ENCODE measurements at places on chromosomes 2 and 18.

DNA sequence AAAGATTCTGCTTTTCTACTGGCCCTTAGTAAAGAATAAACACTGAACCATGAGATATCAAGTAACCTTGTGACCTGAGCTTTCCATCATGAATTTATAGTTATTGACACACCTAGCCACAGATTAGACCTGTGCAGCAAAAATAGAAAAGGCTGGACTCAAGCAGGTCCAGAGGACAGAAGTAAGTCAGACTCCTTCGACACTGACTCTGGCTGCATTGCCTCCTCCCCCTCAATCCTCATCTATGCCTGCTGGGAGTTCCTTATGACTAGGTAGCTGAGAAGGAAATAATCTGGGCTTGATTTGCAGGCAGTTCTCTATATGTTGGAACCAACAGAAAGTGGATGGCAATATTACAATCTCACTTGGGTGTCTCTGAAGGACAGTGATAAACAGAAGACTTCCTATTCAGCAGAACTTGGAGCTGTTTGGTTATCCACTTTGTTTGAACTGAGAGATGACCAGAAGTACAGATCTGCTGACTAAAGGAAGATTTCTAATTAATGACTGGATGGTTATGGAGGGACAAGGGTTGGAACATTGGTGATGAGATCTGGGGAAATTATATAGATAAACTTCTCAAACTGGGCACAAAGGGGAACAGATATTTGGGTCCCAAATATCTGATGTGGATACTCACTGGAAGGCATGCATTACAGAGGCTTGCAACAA is 39.4 kb downstream of the ARID5A start:
- DNase-seq = no peak

DNA sequence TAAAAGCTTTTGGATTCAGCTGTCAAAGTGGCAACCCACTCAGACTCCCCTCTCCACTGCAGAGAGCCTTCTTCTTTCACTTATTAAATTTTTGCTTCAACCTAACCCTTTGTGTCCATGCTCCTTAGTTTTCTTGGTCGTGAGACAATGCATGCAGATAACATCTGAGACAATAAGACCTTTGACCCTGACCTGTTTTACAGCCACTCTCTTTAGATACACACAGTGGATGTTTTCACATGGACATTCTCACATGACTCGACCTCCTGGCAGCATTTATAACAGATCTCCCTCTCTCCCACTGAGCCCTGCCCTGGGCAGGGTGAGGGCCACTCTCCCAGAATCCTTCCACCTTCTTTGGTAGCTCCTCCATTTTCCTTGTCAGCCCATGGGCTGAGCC is 30.4 kb upstream of the IL36G start:
- no peak for DNase-seq

GRCh38 chr2:231348704-231349373 is 46.7 kb upstream of the B3GNT7 start:
- no peak for DNase-seq

- no peak for DNase-seq
Observed at GRCh38 chr2:215405722-215406581, 29.9 kb downstream of the FN1 start.

DNA sequence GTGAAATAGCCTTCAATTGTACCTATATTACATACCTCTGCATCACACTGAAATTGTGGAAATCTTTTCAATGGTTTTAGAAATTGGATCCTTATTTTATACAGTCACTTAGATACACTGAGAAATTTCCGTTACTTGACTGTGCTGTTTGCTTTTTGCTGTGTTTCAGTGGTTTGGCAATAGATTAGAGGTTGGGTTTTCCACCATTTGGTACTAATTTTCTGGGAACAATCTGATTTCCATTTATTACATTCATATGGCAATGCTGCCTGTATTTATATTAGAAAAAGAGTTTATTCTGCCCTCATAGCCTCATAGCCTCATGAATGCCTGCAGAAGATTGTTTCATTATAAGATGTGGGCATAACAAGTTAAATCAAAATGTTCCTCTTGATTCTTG is 285.0 kb downstream of the GULP1 start:
- no peak for DNase-seq

GRCh38 chr2:137262594-137262993 is 497.2 kb downstream of the THSD7B start:
- no peak for DNase-seq

DNA sequence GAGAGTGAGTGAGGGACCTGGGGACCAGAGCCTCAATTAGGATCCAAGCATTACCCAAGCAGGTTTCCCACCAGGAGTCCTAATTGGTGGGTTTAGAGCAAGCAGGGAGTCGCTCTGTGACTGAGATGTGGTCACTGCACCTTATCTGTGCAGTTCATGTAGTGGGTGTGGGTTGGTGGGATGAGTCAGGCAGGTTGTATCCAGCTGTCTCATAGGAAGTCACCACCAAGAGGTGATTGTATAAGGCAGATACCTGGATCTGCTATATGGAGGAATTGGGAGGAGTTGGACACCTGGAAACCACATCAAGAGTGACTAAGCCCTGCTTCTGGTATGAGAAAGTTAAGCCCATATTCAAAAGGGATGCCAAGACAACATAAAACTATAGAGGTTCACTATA is 106.8 kb downstream of the ARHGAP28 start:
- no peak for DNase-seq

- no peak for DNase-seq
Observed at GRCh38 chr18:22826726-22827125, 106.4 kb upstream of the RBBP8 start.

GRCh38 chr2:129229830-129230441 is 749.5 kb upstream of the RAB6C start:
- no peak for DNase-seq

GRCh38 chr2:1726558-1726957 is 17.8 kb downstream of the PXDN start:
- DNase-seq = no peak

DNA sequence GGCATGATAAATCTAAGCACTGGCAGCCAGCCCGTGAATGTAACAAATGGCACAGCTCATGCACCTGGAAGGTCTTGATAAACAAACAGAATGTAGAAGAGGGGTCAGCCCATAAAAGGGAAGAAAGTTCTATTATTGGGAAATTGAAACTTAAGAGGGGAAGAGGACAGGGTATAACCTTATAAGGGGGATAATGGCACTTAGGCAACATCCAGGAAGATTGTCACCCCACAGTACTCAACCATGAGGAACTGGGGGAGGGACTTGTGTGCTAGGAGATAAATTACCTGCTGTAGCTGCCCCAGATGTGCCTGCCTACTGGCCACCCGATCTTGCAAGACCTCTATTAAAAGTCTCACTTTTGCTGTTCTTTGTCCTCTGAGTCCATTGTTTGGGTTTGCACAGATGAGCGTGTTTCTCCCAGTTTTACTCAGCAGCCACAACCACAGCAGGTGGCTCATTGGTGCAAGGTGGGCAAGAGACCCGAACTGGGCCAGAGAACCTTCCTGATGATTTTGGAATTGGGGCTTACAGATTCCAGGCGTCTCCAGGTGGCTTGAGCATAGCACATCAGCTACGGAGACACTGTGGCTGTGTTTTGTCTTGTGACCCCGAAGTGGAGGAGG is 79.0 kb upstream of the TAF1B start:
- DNase-seq = no peak

- DNase-seq = no peak
Observed at GRCh38 chr2:11368059-11368572, 23.7 kb upstream of the ROCK2 start.

GRCh38 chr2:175005733-175006264 is 618 bp upstream of the CHN1 start:
- no peak for DNase-seq

All from effector memory CD4-positive, alpha-beta T cell (primary cell).